ENCODE measurements at places on chromosomes 4 and X.

- no peak for DNase-seq
Observed at GRCh38 chrX:51803833-51804232, 60.6 kb downstream of the GSPT2 start.

DNA sequence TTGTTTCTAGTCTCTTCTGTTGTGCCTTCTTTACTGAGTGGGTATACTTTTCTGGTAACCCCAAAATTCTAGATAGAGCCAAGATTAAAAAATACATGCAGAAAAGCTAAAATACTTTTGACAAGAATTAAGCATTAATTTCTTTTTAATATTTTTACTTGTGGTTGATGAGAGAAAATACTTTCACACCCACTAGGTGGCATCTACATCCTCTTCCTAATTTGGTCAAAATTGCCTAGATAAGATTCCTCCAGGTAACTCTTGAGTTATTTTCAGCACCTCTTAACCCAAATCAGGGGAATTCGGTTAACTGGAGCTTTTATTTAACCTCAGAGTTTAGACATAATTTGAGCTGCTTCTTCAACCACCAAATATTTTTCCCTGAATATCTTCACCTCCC lies 28.4 kb upstream of the COX7B2 start:
- no peak for DNase-seq

GRCh38 chr4:153521999-153522801 lies 56.0 kb downstream of the TMEM131L start:
- peak; percentile 41 for DNase-seq

GRCh38 chr4:18439311-18439710 lies 417.8 kb upstream of the LCORL start:
- DNase-seq = no peak

DNA sequence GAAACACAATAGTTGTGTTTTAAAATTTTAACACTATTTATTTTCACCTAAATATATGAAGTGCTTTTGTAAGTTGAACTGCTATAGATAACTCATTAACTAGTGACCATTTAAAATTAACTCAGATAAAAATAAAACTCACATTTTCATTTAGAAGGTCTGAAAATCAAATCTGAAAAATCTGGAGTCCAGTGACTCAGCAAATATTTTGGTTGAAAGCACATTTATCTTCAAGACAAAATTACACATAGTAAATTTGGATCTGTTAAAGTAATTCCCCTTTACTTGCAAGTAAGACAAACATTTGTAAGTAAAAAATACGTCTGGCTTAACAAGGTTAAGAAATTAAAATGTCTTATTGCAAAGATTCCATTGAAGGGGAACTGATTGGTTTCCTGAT lies 589.1 kb downstream of the TRIML1 start:
- DNase-seq = no peak

DNA sequence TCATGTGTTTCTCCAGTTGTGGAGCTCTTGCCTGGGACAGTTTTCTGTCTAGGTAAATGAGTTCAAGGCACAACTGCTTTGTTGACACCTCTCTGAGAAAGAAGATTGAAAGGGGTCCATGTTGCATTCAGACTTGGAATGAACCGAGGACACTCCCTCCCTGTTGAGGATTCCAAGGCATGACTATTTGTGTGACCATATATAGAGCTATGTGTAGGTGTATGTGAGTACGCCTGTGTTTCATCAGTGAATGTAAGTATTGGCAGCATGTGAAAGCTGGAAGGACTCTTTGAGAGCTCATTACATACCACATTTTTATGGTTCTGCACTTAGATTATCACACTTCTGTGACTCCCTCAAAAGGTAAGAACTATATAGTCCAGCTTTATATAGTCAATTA lies 3.4 kb downstream of the HEPH start:
- DNase-seq = no peak

GRCh38 chr4:122796801-122797404 lies 29.7 kb upstream of the FGF2 start:
- DNase-seq = no peak

DNA sequence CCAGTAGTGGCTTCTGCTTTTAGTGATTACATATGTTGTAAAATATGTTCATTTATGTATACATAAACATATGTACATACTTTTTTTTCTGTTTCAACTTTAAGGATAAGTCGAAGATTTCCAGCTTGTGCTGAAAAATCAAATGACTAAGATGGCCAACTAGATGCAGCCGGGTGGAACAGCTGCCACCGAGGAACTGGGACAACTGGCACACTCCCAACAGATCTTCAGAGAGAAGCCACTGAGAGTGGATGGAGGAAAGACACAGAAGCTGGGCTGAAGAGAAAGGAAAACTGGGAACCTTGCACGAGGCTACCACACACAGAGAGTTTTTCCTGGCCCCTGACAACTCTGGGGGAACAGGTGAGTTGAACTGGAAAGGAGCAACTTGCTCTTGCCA lies 207.5 kb downstream of the FAM47B start:
- DNase-seq = no peak

- no peak for DNase-seq
Observed at GRCh38 chrX:25020391-25020904, 4.7 kb upstream of the ARX start.

All from activated effector memory CD4-positive, alpha-beta T cell treated with Interleukin-2 at 50 U/mL for 16 hours (primary cell).